ENCODE measurements at places on chromosomes 1 and 21. TPM values are rescaled to one million over a fixed set of nuclear protein-coding genes. Genes with fewer than 3 reads are reported as not detected.

DNA sequence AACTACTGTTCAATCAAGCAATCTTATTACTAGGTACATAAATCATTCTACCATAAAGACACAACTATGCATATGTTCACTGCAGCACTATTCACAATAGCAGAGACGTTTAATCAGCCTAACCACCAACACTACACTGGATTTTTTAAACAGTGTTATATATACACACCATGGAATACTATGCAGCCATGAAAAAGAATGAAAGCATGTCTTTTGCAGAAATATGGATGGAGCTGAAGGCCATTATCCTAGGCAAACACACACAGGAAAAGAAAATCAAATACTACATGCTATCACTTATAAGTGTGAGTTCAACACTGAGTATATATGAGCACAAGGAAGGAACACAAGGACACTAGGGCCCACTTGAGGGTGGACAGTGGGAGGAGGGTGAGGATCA lies 159.2 kb downstream of the DPYD start:
- no peak for DNase-seq

- DNase-seq: no peak
Measured at GRCh38 chr1:11634365-11635192, 19.6 kb downstream of the FBXO2 start.

GRCh38 chr21:40099809-40100208 lies 232.6 kb downstream of the PCP4 start:
- DNase-seq: no peak

DNA sequence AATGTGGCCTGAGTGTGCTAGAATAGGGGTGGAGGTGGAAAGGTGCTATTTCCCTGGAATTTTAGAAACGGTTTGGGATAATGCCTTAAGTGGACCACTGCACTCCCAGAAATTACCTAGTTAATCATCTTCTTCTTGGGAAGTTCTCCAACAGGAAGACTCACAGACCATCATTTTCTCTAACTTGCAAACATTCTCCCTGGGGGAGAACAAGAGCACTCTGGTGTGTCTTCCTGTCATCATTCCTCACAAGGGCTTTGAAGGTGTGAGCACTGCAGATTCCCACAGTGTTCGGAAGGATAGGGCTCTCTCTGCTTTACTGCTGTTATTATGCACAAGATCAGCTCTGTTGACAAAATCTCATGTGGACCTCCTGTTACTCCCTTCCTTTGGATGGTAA lies 54.9 kb upstream of the TSPAN2 start:
- DNase-seq: no peak

GRCh38 chr1:184296466-184297243 lies 90.2 kb upstream of the C1orf21 start:
- peak; percentile 95 for DNase-seq

Gene DUSP12
- total RNA-seq: 126 TPM

DNA sequence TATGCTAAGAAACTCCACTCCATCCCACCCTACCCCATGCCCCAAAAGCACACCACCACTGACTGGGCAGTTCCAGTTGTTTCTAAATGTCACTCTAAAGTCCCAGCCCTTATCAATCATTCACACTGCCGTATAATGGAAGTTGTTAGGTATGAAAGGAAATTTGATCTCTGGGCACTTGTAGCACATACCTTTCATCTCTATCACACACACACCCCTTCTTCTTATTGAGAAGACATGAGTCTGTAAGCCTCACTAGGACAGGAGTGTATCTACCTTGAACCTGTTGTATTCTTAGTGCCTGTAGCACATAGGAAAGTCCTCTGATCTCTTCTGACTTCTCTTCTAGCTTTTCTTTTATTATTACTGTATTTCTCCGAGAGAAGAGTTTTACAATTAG lies 22.3 kb upstream of the DHX9 start:
- DNase-seq: no peak
